CD14-positive monocyte (primary cell): ENCODE measurements at places on chromosomes 1 and 21.

DNA sequence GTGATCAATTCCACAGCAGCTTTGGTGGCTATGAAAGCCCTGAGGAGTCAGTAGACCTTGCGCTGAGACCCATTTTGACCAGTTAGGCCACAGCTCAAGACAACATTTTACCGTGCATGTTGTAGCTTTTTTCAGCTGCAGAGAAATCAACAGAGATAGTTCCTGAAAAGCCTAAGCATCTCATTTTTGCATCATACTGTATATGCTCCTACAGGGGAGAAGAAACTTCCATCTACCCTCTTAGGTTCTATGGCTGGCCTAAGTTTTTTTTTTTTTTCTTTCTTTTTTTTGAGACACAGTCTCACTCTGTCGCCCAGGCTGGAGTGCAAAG, 24.8 kb upstream of the EYA3 start:
- DNase-seq = no peak

DNA sequence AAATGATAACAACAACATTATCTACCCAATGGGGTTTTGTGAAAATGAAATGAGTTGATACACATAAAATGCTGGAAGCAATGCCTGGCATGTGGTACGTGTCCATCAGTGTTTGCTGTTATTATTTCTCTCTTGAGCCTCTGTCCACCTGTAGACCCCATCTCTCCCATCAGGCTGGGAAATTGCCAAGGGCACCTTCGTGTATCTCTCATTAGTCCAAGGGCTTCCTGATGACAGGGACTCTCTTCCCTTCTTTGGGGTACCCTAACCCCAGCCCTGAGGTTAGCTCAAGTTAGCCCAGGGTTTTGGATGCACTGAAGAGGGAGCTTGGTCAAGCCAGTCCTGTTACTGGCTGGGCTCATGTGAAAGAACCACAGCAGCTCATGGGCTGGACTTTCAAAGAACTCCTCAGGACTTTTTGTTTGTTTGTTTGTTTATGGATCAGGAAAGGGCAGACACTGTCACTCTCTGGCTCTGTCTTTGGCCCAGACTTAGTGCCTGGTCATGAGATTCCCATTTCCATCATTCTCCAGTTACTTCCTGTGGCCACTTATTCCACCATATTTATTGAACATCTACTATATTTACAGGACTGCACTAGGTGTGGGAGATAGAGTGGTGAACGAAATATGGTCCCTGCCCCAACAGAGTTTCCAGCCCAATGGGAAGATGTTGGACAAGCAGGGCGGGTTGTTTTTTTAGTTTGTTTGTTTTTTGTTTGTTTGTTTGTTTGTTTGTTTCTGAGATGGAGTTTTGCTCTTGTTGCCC, 57.4 kb downstream of the NAV1 start:
- no peak for DNase-seq

DNA sequence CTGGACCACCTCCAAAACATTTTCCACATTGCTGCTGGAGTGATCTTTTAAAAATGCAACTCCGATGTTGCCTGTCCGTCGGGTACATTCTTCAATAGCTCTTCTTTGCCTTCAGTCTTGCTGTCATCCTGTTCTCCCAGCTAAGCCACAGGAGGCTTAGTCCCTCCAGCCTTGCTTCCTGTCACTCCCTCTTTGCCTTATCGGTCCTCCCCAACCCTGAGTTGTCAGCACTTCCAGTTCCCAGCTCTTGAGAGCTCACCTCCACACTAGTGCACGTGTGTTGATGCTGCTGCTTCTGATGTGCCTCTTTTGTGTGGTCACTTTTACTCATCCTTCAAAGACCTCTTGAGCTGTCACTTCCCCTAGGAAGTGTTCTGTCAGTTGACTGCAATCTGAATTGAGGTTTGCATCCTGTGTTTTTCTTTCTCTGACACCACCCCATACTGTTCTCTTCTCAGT, 15.3 kb downstream of the UCK2 start:
- DNase-seq = peak; percentile 55

DNA sequence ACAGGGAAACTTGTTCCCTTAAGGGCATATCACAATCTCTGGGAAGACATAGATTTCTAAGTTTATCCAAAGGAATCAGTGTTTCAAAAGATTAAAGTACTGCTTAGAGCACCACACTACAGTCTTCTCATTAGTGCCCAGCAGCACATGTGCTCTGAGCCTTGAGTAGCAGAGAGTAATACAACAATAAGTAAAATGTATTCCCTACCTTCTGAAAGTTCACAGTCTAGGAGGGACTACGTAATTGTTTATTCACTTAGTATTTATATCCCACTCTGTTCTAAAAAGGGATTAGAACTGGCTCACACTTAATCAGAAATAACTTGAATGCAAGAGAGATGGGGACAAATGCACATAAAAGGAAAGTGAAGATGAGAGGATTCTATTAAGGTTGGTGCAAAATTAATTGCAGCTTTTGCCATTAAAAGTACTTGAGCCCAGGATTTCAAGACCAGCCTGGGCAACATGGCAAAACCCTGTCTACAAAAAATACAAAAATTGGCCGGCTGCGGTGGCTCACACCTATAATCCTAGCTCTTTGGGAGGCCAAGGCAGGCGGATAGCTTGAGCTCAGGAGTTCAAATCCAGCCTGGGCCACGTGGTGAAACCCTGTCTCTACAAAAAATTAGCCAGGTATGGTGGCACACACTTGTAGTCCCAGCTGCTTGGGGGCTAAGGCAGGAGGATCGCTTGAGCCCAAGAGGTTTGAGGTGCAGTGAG, 9.0 kb downstream of the SYNC start:
- no peak for DNase-seq

DNA sequence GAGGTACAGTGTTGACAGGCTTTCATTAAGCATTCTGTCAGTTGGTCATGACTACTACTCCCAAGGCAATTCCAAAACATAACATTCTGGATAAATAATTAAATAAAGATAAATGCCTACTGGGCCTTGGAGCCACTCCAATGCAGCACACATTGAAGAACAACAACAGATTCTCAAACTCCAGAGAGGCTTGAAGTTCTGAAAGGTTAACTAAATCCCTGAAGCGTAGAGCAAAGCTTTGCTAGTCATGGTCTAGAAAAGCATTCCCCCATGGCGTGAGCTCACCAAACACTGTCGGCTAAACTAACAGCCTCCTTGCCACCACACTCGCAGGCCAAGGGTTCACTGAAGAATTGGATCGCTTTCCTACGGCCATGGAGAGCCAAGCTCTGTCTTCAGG, 268.0 kb downstream of the ATG4C start:
- DNase-seq = no peak

- DNase-seq = no peak
These were observed 80.8 kb upstream of the RAB4A start for GRCh38 chr1:229190057-229190575.

DNA sequence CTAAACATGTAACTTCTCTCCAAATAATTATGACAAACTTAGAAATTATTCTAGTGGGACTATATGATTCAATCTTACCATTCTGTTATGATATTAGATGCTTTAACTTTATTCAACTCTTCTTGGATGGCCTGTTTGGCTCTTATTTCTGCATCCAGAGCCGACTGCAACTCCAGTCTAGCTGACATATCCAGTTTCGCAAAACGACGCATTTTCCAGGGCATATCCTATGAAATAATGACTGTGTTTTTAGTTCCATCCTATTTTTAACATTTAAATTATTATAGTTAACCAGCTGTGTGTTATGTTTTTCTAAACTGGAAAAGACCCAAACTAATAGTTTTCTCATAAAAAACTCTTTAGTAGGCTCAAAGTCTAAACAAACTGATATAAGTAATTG, 133.7 kb downstream of the COQ8A start:
- DNase-seq = no peak

DNA sequence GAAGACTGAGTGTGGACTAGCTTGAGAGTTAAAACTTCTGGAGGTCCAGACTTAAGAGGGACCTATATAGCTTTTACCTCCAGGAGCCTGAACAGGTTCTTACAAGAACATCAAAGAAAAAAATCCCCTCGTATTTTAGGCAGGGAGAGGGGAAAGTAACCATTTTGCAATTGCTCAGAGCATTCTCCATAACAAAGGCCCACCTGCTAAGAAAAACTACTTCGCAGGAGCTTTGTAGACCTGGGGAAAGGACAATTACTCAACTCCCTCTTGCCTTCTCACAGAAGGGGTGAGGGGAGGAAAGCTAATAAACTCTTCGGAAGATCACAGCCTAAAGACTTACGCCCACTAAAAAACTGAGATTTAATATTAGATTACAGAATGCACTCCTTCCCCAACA, 86.3 kb downstream of the RERE start:
- no peak for DNase-seq

DNA sequence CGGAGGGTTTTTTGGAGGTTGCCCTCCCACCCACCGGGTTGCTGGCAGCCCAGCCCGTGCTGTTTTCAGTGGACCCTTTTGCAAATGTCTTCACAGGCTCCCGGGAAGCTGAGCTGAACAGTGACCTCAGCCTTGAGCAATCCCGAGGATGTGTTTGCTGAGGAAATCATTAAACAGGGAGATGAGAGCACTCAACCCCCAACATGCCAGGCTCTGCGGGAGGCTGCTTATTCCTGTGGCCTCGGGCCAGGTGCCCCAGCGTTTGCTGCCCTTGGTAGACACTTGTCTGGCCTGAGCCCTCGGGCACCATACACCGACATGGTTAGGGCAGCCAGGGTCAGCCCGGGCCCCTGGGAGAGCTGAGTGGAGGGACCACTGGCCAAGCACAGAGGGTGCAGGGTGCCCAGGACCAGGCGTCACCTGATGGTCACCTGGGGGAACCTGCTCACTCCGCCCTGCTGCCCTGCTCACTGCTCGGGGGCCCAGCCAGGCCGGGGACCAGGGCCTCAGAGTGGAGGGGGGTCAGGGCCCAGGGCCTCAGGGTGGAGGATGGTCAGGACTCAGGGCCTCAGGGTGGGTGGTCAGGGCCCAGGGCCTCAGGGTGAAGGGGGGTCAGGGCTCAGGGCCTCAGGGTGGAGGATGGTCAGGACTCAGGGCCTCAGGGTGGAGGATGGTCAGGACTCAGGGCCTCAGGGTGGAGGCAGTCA, 42.5 kb upstream of the POFUT2 start:
- DNase-seq = no peak

GRCh38 chr1:45444609-45445131, 46.3 kb downstream of the TESK2 start:
- DNase-seq = peak; percentile 11

GRCh38 chr1:70504176-70504820, 93.2 kb downstream of the CTH start:
- DNase-seq = no peak

DNA sequence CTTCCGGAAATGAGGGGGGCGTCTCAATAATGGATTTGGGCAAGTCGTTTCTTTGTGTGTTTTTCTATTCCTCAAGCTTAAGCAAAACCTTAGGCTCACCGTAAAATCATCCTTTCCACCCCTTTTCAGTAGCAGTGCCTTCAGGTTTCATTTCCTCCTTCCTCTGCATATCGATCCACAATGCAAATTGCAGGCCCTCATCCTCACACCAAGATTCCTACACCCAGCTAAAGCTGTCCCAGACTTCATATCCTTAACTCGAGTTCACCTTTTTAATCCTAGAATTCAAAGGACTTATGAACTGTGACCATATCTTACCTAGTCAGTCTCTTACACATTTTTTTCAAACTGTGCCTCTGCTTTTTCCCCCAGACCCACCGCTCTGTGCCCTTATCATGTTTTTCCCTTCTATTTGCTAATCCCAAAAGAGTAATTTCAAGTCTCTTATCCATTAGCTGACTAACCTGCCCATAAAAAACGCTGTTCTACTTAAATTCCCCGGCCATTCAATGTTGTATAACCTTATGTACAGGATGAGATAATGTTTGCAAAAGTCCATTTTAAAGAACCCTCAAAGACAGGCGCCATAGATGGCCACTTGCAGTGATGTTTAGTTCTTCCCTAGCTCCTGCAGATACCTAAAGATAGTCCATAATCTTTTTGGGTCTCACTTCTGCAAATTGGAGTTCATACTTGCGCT, 1.5 kb downstream of the AKIRIN1 start:
- peak; percentile 32 for DNase-seq

DNA sequence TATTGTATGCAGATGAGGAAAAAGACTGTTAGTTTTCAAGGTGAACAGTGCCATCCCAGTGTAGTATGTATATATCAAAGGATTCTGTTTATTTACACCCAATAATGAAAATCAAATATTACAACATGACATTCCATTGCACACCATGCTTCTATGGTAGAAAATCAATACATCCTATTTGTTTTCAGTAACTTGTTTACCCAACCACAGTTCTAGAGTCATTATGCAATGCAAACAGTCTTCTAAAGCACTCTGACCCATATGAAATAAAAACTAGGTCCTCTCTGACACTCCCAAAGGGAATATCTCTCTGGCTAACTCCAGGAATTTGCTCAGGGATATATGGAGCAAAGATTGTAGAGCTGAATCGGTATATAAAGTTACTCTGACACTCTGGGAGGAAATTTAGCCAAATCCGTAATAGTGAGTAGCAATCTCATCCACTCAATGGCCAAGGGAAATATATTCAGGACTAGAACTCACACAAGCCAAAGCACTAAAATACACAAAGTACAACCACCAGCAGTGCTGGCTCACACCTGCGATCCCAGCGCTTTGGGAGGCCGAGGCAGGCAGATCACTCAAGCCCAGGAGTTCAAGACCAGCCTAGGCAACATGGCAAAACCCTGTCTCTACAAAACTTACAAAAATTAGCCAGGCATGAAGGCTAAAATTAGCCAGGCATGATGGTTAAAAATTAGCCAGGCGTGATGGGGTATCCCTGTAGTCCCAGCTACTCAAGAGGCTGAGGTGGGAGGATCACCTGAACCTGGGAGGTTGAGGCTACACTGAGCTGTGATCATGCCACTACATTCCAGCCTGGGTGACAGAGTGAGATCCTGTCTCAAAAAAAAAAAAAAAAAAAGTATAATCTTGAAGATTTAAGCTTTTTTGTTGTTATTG, 75.2 kb downstream of the RERE start:
- DNase-seq = no peak

DNA sequence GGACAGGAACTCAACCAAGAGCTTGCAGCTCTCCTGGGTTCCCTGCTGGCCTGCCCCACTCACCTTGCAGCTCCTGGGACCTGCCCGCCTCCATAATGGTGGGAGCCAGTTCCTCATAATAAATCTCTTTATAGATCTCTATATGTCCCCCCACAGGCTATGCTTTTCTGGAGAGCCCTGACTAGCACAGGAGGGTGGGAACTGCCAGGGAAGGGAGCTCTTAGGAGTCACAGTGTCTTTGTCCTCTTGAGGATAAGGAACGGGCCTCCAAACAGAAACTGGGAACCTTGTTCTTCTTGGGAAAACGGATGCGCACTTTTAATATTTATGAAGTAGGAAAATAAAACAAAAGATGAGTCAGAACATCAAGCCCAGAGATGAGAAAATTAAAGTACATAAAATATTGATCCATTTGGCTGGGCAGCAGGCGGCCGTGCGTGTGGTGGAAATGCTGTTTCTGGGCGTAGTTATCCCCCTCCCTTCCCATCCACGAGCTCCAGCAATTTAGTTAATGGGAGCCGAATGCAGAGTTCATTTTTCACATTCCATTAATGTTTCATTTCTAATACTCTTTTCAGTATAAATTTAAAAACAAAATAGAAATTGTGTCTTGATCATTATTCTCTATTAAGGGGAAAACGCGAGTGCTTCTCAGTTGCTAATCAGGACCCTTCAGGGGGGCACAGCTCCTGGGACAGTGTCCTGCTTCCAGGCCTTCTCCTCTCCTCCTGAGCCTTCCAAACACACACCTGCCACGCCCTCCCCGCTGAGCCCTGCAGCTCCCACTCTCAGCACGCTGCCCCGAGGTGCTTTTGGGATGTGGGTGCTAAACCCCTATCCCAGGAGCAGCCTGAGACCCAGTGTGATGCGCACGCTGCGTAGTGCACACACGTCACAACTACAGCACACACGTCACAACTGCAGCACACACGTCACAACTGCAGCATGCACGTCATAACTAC, 323.3 kb upstream of the AJAP1 start:
- DNase-seq = no peak

GRCh38 chr1:44670751-44671640, 3.3 kb downstream of the TMEM53 start:
- DNase-seq = no peak
